Caco-2 (cell line): ENCODE measurements at places on chromosomes 6 and 20. TPM values are rescaled to one million over a fixed set of nuclear protein-coding genes. Genes with fewer than 3 reads are reported as not detected.
A peak's percentile ranks its signal among the peaks of the same experiment; 100 is the strongest.

The GMNN gene
- 66.5 and 70.0 TPM in 2 replicates for total RNA-seq

GRCh38 chr6:169026175-169026574, 227.5 kb downstream of the THBS2 start:
- no peak overlapping the region for H3K27ac ChIP-seq
- no peak for DNase-seq
- no peak overlapping the region for H3K4me3 ChIP-seq
- no peaks in the 10 kb centered on the region for H3K36me3 ChIP-seq
- H3K27me3 ChIP-seq: no peaks in the 10 kb centered on the region

DNA sequence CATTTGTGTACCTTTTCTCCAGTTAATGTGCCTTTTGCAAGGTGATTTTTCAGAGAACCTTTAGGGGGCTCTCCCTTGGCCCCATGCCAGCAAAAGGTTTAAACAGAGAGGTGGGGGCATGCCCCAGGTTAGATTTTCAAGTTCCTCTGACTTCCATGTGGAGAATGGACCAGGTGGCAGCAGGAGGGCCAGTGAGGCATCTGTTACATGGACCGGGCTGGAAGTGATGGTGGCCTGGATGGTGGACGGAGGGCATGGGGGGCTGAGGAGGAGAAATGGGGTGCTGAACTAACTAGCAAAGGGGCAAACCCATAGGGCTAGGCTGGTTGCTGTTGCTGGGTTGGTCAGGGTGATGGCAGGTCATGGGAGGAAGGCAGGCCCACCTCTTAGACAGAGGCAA, 20.7 kb upstream of the BPI start:
- H3K27me3 ChIP-seq: no peaks in the 10 kb centered on the region
- H3K36me3 ChIP-seq: no peaks in the 10 kb centered on the region
- no peak overlapping the region for H3K4me3 ChIP-seq
- DNase-seq: no peak

The SLCO4A1 gene
- 18.7 and 23.6 TPM in 2 replicates for total RNA-seq

- H3K36me3 ChIP-seq: no peaks in the 10 kb centered on the region
- H3K4me3 ChIP-seq: no peak overlapping the region
- H3K27me3 ChIP-seq: no peaks in the 10 kb centered on the region
- no peak overlapping the region for H3K27ac ChIP-seq
- no peak for DNase-seq
- no peaks in the 10 kb centered on the region for H3K4me1 ChIP-seq
Measured at GRCh38 chr20:55597526-55597925, 407.8 kb downstream of the CBLN4 start.

The DUSP15 gene
- 8.2 and 9.1 TPM in 2 replicates for total RNA-seq

- no peak overlapping the region for H3K4me3 ChIP-seq
- no peaks in the 10 kb centered on the region for H3K4me1 ChIP-seq
- DNase-seq: no peak
- H3K36me3 ChIP-seq: no peaks in the 10 kb centered on the region
Measured at GRCh38 chr6:6357530-6357929, 37.1 kb upstream of the F13A1 start.

The WFDC10B gene
- not detected in 2 replicates for total RNA-seq

The PRRT1 gene
- 2.0 and 3.6 TPM in 2 replicates for total RNA-seq

The DNAH8 gene
- total RNA-seq: not detected in 2 replicates

GRCh38 chr6:161683400-161683799, 409.5 kb upstream of the AGPAT4 start:
- no peak for DNase-seq
- H3K27me3 ChIP-seq: no peaks in the 10 kb centered on the region
- H3K4me3 ChIP-seq: no peak overlapping the region

GRCh38 chr6:130178692-130179091, 44.1 kb downstream of the SAMD3 start:
- peak; percentile 52 for DNase-seq
- H3K27ac ChIP-seq: peak overlapping the region; percentile 42
- H3K36me3 ChIP-seq: no peaks in the 10 kb centered on the region
- peaks cover 11% of the 10 kb centered on the region for H3K4me1 ChIP-seq
- H3K27me3 ChIP-seq: no peaks in the 10 kb centered on the region

The CASS4 gene
- total RNA-seq: 0.64 and 0.67 TPM in 2 replicates

The LY86 gene
- not detected in 2 replicates for total RNA-seq

DNA sequence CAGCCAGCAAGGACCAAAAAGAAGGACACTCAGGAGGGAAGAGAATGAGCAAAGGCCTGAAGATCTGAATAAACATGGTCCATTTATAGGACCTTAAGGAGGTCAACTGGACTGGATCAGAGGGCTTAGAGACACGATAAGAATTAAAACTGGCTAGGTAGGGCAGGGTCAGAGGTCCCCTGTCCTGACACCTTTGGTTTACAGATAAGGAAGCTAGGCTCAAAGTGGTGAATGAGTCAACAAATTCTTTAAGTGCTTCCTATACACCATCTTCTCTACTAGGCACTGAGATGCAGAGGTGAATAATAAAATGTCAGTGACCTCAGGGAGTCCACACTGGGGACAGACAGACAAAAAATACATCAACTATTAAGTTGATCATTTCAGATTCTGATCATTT, 70.3 kb downstream of the HIVEP2 start:
- H3K27me3 ChIP-seq: no peaks in the 10 kb centered on the region
- DNase-seq: peak; percentile 60
- H3K27ac ChIP-seq: peak overlapping the region; percentile 14
- H3K4me3 ChIP-seq: no peak overlapping the region

The TSPO2 gene
- 0.49 and 0.61 TPM in 2 replicates for total RNA-seq

DNA sequence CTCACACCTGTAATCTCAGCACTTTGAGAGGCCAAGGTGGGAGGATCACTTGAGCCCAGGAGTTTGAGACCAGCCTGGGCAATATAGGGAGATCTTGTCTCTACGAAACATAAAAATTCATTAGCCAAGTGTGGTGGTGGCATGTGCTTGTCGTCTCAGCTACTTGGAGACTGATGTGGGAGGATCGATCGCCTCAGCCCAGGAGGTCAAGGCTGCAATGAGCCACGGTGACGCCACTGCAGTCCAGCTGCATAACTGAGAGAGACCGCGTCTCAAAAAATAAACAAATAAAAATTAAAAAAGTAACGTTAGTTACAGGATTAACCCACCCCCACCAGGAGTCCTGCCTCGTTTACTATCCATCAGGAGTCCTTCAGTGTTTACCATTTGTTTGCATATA, 345.1 kb downstream of the BTBD3 start:
- H3K27ac ChIP-seq: no peak overlapping the region
- H3K4me1 ChIP-seq: no peaks in the 10 kb centered on the region
- DNase-seq: no peak
- H3K36me3 ChIP-seq: no peaks in the 10 kb centered on the region
- H3K27me3 ChIP-seq: no peaks in the 10 kb centered on the region
- no peak overlapping the region for H3K4me3 ChIP-seq

DNA sequence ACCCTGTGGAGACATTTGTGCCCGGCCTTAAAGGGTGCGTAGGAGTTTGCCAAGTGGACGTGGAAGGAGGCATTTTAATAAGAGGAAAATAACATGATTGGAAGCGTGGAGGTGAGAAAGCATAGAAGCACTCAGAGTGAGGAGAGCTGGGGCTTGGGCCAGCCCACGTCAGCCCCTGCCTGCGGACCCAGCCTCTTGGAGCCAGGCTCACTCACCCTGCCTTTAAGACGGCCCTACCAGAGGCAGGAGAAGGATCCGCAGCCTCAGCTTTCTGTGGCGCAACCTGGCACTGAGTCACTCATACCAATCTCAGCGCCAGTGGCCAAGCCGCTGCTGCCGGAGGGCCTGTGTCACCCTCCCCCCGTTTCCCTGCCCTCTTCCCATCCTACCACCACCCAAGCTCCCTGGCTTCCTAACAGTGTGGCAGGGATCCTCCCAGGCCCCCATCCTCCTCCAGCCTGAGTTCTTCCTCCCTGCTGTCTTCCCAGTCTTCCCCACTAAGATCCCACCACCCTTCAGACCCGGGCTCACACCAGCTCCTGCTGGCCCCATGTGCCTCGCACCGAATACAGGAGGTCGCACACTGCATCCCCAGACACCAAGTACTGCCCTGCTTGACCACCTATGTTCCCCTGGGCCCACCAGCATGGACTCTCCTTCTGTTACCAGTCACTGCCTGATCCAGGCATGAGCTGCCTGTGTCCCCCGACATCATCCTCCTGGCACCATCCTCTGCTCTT, 285.2 kb downstream of the UST start:
- no peak overlapping the region for H3K4me3 ChIP-seq
- H3K36me3 ChIP-seq: no peaks in the 10 kb centered on the region
- H3K4me1 ChIP-seq: no peaks in the 10 kb centered on the region
- DNase-seq: no peak
- H3K27ac ChIP-seq: no peak overlapping the region

The ZBTB22 gene
- total RNA-seq: 11.5 and 12.6 TPM in 2 replicates

GRCh38 chr6:129517288-129517687, 192.7 kb downstream of the ARHGAP18 start:
- no peaks in the 10 kb centered on the region for H3K36me3 ChIP-seq
- no peaks in the 10 kb centered on the region for H3K27me3 ChIP-seq
- 0 out of 2 replicates have a peak, but pooled peaks cover 2% of the 10 kb centered on the region for H3K4me1 ChIP-seq
- no peak overlapping the region for H3K27ac ChIP-seq

- no peak overlapping the region for H3K27ac ChIP-seq
- no peaks in the 10 kb centered on the region for H3K36me3 ChIP-seq
- no peaks in the 10 kb centered on the region; the same call in 1 of the 2 replicates for H3K27me3 ChIP-seq
- H3K4me1 ChIP-seq: peaks cover 5% of the 10 kb centered on the region; the same call in 1 of the 2 replicates
Measured at GRCh38 chr6:7720346-7720745, 5.6 kb upstream of the BMP6 start.

DNA sequence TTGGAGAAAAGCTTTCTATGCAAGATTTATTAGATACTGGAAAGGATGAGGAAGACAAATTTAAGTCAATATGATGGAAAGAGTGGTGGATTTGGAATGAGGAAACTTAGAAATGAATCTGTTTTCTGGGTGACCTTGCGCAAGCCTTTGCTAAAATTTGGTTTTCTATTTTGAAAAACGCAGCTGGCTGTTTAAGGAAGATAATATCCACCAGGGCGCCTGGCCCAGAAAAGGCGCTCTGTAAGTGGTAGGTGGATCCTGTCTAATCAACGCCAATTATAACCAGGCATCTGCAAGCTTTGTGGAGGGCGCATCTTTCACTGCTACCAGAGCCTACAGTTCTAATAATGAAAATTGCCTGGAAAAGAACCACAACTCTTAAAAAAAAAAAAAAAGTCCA, 398 bp upstream of the SPATS1 start:
- no peak for DNase-seq
- no peaks in the 10 kb centered on the region for H3K36me3 ChIP-seq
- no peaks in the 10 kb centered on the region; the same call in 1 of the 2 replicates for H3K27me3 ChIP-seq
- H3K27ac ChIP-seq: no peak overlapping the region

The SCUBE3 gene
- total RNA-seq: 1.3 and 1.5 TPM in 2 replicates

The ADTRP gene
- 3.0 and 5.2 TPM in 2 replicates for total RNA-seq

The ME1 gene
- total RNA-seq: 121 and 131 TPM in 2 replicates

The DZANK1 gene
- 8.6 and 9.6 TPM in 2 replicates for total RNA-seq

- no peak for DNase-seq
- H3K4me1 ChIP-seq: no peaks in the 10 kb centered on the region
Measured at GRCh38 chr20:46269372-46269771, 38.9 kb downstream of the CDH22 start.

- H3K27ac ChIP-seq: peak overlapping the region; percentile 51
- DNase-seq: no peak
- peak overlapping the region; percentile 75 for H3K4me3 ChIP-seq
- peaks cover 17% of the 10 kb centered on the region for H3K4me1 ChIP-seq
- H3K36me3 ChIP-seq: peaks cover 2% of the 10 kb centered on the region; the same call in 1 of the 2 replicates
Measured at GRCh38 chr20:46690219-46691106, 1.2 kb upstream of the TP53RK start.

- H3K27ac ChIP-seq: no peak overlapping the region
- no peaks in the 10 kb centered on the region for H3K27me3 ChIP-seq
- no peak for DNase-seq
- H3K36me3 ChIP-seq: no peaks in the 10 kb centered on the region
- no peaks in the 10 kb centered on the region for H3K4me1 ChIP-seq
- H3K4me3 ChIP-seq: no peak overlapping the region
Measured at GRCh38 chr6:81105998-81106397, 646.5 kb downstream of the TENT5A start.

- no peak overlapping the region for H3K27ac ChIP-seq
- H3K36me3 ChIP-seq: no peaks in the 10 kb centered on the region
- H3K27me3 ChIP-seq: no peaks in the 10 kb centered on the region
- H3K4me1 ChIP-seq: peaks cover 22% of the 10 kb centered on the region
- DNase-seq: no peak
Measured at GRCh38 chr6:7999201-7999600, 65.0 kb downstream of the BLOC1S5 start.

The TULP4 gene
- total RNA-seq: 126 and 128 TPM in 2 replicates

DNA sequence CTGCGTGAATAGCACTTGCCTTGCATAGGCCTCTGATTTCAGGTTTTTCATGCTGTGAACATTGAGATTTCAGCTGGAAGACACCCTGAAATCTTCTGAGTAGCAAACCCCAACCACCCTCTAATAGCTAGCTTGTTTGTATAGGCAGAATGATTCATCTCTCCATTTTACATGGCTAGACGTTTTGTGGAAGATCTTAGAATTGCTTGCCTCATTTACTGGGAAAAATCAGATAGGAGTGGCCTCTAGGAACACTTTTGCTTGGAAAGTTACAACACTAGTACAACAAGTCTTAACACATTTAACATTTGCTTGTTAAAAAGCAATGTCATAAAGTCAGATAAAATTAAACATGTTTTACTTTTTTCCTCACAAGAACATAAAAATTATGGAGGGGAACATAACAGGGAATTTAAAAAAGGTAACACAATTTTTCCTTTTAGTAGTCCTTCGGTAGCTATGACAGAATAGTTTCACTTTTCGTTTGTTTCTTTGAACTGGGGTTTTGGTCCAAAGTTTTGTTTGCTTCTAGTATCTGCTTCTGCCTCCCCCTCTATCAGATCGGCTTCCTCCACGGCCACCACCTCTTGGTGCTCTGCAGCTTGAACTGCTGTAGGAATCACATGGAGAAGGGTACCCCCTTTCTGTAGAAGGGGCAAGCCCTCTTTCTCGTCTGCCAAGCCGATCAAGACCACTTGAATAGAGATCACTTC, 102.2 kb upstream of the PTCHD4 start:
- no peaks in the 10 kb centered on the region for H3K4me1 ChIP-seq
- no peak for DNase-seq
- no peak overlapping the region for H3K27ac ChIP-seq

DNA sequence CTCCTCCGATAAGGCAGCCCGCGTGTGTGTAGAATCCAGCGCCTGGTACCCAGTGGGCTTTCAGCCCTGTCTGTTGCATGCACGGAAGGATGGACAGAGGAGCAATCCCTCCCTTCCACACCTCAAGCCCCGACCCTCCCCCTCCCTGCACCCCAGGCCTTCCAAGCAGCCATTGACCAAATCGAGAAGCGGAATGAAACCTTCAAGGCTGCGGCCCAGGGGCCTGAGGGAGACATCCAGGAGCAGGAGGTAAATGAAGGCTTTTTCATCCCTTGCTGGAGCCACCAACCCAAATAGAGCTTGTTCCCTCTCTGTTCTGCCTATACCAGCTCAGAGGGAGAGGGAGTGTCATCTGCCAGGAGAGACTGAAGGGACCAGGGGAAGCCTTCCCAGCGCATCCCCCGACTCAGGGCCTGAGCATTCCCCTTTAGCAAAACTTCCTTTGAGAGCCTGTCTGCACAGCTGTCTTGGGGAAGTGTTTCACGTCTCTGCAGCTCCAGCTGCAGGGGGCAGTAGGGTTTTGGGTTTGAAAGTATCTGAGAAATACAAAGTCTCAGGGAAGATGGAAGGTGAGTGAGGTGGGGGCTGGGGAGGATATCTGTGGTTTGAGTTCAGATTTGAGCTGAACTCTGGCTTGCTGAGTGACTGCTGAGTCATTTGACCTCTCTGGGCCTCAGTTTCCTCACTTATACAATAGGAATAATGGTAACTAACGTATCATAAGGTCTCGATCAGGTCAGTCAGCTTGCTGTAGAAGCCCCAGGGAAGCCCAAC, 16.1 kb downstream of the FGD2 start:
- no peak overlapping the region for H3K4me3 ChIP-seq
- H3K27ac ChIP-seq: no peak overlapping the region
- no peaks in the 10 kb centered on the region for H3K27me3 ChIP-seq
- peaks cover 23% of the 10 kb centered on the region for H3K4me1 ChIP-seq
- H3K36me3 ChIP-seq: no peaks in the 10 kb centered on the region

The INSM1 gene
- total RNA-seq: not detected in 2 replicates
